Hair follicle dermal papilla cell (primary cell): ENCODE measurements at places on chromosomes 13 and 19. TPM values are rescaled to one million over a fixed set of nuclear protein-coding genes. Genes with fewer than 3 reads are reported as not detected.

The TMEM147 gene
- total RNA-seq = 46.4 and 51.9 TPM in 2 replicates

The URAD gene
- total RNA-seq = not detected in 2 replicates

The KXD1 gene
- 90.2 and 99.0 TPM in 2 replicates for total RNA-seq

The DACT3 gene
- total RNA-seq = 9.7 and 10.7 TPM in 2 replicates

The PRODH2 gene
- not detected in 2 replicates for total RNA-seq

The TNFRSF19 gene
- total RNA-seq = 21.9 and 45.2 TPM in 2 replicates

The CPB2 gene
- not detected in 2 replicates for total RNA-seq

The CEACAM6 gene
- total RNA-seq = not detected in 2 replicates

The CEACAM4 gene
- total RNA-seq = not detected in 2 replicates

The DZIP1 gene
- 49.5 and 57.3 TPM in 2 replicates for total RNA-seq
